ENCODE measurements at places on chromosomes 5 and 9. TPM values are rescaled to one million over a fixed set of nuclear protein-coding genes. Genes with fewer than 3 reads are reported as not detected.
A peak's percentile ranks its signal among the peaks of the same experiment; 100 is the strongest.

DNA sequence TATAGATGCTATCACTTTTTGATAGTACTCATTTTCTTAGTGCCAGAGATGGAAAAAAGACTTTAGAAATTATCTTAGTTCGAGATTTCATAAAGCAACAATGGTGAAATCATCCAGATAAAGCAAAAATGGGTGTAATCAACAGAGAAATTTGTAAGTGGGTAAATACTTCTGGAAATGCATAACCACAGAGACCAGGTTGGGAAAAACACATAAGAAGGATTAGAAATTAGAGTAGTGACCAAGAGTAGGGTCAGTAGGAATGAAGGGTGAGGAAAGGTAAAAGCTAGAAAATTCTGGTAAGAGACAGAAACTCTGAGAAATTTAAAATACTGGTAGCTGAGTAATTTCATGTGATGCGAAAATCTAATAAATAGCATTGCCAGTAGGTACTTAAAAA lies 11.2 kb downstream of the EDIL3 start:
- H3K36me3 ChIP-seq: no peaks in the 10 kb centered on the region
- H3K4me3 ChIP-seq: no peak overlapping the region
- H3K4me1 ChIP-seq: no peaks in the 10 kb centered on the region
- H3K27ac ChIP-seq: no peak overlapping the region
- no peak for DNase-seq

DNA sequence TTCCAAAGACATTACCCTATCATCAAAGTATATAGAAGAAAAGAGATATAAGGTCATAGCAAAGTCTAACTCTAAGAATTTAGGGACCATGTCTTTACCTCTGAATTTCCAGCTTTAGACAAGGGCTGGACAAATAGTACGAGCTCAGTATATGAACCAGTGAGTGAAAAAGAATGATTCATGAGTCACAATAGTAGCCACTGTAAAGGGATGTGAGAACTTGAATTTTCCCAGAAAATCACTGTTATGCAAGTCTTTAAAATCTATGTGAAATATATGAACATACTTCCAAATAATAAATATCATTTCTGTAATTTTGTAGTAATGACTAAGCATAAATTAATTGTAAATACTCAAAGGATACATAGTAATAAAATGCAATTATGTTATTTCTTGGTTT lies 305.9 kb upstream of the PRR16 start:
- H3K36me3 ChIP-seq: no peaks in the 10 kb centered on the region
- no peak overlapping the region for H3K4me3 ChIP-seq
- DNase-seq: no peak
- H3K27ac ChIP-seq: no peak overlapping the region
- H3K27me3 ChIP-seq: no peaks in the 10 kb centered on the region
- H3K4me1 ChIP-seq: no peaks in the 10 kb centered on the region

DNA sequence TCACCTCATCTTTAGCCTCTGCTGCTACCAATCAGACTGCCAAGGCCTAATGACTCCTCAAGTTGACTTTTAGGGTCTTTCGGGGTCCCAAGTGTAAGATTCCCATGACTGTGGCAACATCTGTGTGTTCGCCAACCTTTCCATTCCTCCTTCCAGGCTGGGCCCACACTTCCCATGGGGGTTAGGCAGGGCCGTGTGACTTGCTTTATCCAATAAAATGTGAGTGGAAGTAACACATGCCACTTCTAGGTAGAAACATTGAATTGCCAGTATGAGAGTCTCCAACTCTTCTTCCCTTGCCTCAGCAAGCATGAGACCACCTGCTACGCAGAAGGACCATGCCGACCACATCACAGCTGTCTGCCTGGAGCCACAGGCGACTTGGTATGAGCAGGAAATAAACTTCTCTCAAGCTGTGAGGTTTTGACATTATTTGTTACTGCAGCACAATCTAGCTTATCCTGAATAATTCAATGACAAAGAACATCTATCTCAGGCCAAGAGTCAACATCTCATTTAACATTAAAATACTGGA lies 190.4 kb upstream of the IER5L start:
- H3K4me3 ChIP-seq: no peak overlapping the region
- no peaks in the 10 kb centered on the region for H3K4me1 ChIP-seq
- H3K27ac ChIP-seq: no peak overlapping the region

Gene INSL4
- not detected for total RNA-seq

Gene CD180
- total RNA-seq: not detected

DNA sequence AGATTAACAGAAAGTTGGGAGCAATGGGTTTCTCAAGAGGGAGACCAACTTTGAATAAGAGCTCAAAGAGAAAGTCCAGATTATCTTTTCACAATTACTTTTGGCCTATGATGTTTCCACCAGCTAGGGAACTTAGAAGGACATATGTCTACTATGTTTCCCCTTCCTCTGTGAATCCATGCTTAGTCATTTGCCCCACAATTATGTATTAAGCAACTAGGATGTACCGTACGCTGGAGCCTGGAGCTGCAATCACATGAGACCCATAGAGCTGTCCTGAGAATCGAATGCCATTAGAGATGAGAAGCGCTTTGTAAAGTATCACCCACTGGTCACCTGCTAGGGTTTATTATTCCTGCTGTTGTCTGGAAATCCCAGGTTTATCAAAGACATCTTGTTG lies 78.8 kb downstream of the PDE6A start:
- H3K4me3 ChIP-seq: no peak overlapping the region
- H3K4me1 ChIP-seq: peaks cover 5% of the 10 kb centered on the region
- no peaks in the 10 kb centered on the region for H3K36me3 ChIP-seq
- no peak overlapping the region for H3K27ac ChIP-seq

Gene PDE6A
- not detected for total RNA-seq

DNA sequence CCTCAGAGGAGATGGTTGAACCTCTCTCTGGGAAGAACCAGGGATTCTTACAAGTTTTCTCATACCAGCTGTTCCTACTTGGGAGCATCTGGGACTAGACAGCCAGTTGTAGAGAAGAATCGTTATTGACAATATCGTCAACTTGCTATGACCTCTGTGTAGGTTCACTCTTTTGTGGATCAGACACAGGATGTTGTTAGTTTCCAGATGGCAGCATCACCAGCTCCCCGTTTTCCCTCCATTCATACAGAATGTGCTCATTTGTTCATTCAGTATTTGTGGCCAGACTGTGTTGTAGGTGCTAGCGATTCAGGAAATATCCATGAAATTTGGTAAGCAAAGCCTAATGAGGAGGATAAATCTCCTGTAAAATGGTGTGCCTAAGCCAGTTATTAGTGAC lies 3.7 kb downstream of the PDE8B start:
- peaks cover 9% of the 10 kb centered on the region for H3K4me1 ChIP-seq
- H3K4me3 ChIP-seq: no peak overlapping the region
- H3K36me3 ChIP-seq: no peaks in the 10 kb centered on the region
- no peak for DNase-seq

DNA sequence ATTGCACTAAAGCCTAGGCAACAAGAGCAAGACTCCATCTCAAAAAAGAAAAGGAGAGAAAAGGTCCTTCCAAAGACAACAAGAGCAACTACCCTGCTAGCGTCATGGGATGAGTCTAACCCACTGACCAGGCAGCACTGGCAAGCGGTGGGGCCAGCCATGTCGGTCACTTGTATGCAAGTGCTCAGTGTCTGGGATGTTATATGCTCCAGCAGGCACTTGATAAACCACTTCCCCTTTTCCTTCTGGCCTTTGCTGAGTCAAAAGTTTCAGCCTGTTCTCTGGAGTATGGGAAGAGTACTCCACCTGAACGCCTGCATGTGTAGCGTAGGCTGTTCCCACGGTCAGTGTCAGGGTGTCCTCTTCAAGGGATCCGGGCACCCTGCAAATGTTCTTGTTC lies 9.2 kb upstream of the MXD3 start:
- H3K27ac ChIP-seq: no peak overlapping the region
- H3K4me1 ChIP-seq: no peaks in the 10 kb centered on the region

DNA sequence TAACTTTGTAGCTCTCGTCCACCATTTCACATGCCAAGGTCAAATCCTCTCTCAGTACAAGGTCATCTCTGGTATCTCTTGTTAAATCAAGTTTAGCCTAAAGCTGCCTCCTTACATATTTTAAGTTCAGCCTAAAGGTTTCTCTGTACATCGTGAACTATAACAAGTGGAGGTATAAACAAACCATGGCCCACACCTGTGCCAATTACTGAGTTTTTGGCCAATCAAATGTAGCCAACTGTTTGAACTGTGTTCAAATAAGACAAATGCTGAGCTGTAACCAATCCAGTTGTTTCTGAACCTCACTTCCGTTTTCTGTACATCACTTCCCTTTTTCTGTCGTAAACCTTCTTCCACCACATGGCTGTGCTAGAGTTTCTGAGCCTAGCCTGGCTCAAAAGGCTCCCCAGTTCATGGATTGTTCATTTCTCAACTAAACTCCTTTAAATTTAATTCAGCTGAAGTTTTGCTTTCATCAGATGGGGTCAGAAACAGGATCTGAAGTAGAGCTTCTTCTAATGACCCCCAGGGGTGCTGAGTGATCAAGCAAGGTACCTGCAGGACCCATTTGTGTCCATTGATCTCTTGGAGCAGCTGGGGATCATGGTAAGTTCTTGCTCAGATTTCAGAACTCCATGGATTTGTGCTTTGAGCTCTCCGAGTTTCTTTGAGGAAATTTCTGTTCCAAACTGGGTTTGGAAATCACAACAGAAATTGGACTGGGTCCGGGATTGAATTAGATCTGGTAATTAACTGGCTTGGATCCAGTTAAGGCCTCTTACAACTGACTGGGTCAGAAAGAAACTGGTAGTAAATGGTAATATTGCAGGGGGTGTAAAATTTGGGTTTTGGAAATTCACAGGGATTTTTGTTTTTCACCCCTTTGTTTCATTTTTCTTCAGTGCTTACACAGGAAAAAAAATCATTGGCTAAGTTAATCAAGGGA lies 11.0 kb upstream of the NANS start:
- no peaks in the 10 kb centered on the region for H3K27me3 ChIP-seq
- H3K4me3 ChIP-seq: peak overlapping the region; percentile 70
- H3K4me1 ChIP-seq: no peaks in the 10 kb centered on the region
- H3K27ac ChIP-seq: peak overlapping the region; percentile 45
- peak; percentile 72 for DNase-seq

Gene ROR2
- 0.12 TPM for total RNA-seq

DNA sequence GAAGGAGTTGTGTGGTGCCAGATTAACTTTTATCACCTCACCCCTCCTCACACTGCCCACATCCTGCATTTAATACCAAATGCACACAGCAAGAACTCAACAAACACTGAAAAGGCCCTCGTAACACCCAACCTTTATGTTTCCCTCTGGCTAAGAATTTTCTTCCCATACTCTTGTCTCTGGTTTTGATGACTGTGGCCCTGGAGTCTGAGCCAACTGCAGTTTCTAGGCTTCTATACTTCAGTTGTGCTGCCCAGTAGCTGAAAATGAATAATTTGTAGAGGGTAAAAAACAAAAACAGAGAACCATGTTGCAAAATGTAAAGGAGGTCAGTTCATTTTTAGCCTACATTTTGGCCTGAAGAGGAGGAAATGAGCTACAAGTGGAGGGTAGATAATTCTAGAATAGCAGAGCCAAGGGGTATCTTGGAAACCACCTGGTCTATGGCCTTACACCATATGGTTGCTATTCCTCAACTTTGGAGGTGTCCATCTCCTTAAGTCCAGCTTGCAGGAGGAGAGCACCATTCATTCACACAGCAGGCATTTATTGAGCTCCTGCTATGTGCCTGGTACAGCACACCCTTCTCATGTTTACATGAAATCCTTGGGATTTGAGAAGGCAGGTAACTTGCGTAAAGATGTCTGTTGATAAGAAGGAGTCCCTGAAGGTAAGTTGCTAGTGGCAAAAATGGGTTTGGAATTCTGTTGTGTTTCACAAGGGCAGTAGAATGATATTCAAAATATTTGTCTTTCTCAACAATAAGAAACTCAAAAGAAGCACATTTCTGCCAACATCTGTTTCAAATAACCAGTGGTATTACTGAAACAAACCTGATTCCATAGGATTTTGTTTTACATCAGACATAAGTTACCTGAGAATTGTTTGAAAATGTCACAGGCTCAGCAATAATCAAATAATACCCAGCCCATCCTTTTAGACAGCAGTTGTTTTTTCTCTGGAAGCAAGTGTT lies 83.8 kb upstream of the TNFAIP8 start:
- peak overlapping the region; percentile 88 for H3K27ac ChIP-seq
- H3K4me1 ChIP-seq: peaks cover 76% of the 10 kb centered on the region
- no peaks in the 10 kb centered on the region for H3K27me3 ChIP-seq
- peaks cover 3% of the 10 kb centered on the region for H3K36me3 ChIP-seq

GRCh38 chr5:56517011-56517416 lies 283.9 kb upstream of the ANKRD55 start:
- H3K36me3 ChIP-seq: no peaks in the 10 kb centered on the region
- peak; percentile 16 for DNase-seq
- H3K27me3 ChIP-seq: no peaks in the 10 kb centered on the region
- H3K27ac ChIP-seq: no peak overlapping the region
- H3K4me3 ChIP-seq: no peak overlapping the region

Gene SLC35D2
- 36.0 TPM for total RNA-seq

Gene AGXT2
- total RNA-seq: not detected

DNA sequence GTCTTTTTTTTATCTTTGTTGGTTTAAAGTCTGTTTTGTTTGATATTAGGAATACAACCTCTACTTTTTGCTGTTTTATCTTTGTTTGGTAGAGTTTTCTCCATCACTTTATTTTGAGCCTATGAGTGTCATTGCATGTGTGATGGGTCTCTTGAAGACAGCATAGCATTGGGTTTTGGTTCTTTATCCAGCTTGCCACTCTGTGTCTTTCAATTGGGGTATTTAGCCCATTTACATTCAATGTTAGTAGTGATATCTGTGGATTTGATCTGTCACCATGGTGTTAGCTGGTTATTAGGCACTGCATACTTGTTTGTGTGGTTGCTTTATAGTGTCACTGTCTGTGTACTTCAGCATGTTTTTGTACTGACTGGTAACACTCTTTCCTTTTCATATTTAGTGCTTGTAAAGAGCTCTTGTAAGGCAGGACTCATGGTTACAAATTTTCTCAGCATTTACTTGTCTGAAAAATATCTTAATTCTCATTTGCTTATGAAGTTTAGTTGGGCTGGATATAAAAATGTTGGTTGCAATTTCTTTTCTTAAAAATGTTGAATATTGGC lies 845.5 kb downstream of the TLE4 start:
- DNase-seq: no peak
- no peaks in the 10 kb centered on the region for H3K36me3 ChIP-seq
- no peak overlapping the region for H3K4me3 ChIP-seq
- H3K27ac ChIP-seq: no peak overlapping the region

Gene CCDC192
- total RNA-seq: not detected

DNA sequence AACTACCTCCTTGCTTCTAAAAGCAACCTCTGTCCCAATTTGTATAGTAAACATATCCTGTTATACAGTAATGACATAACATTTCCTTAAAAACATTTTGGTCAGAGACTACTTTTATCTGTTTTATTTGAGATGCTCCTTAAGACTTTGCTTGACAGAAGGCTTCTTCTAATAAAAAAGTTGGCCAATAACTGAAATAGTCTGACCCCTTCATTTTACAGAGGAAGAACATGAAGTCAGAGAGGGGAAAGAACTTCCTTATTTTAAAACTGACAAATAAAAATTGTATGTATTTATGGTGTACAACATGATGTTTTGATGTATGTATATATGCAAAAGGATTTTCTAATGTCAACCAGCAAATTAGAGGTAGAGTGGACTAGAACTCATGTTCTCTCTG lies 35.8 kb upstream of the SPARC start:
- H3K36me3 ChIP-seq: no peaks in the 10 kb centered on the region
- no peak overlapping the region for H3K4me3 ChIP-seq
- H3K4me1 ChIP-seq: no peaks in the 10 kb centered on the region
- H3K27ac ChIP-seq: no peak overlapping the region
- H3K27me3 ChIP-seq: no peaks in the 10 kb centered on the region

Gene HRH2
- 7.0 TPM for total RNA-seq

Measured in CD4-positive, CD25-positive, alpha-beta regulatory T cell (primary cell).